Stimulated activated CD4-positive, alpha-beta T cell treated with anti-CD3 and anti-CD28 coated beads, TNF-alpha, amount 100 ng/mL, for 1 hour (primary cell): ENCODE measurements at places on chromosomes 12 and 14.

DNA sequence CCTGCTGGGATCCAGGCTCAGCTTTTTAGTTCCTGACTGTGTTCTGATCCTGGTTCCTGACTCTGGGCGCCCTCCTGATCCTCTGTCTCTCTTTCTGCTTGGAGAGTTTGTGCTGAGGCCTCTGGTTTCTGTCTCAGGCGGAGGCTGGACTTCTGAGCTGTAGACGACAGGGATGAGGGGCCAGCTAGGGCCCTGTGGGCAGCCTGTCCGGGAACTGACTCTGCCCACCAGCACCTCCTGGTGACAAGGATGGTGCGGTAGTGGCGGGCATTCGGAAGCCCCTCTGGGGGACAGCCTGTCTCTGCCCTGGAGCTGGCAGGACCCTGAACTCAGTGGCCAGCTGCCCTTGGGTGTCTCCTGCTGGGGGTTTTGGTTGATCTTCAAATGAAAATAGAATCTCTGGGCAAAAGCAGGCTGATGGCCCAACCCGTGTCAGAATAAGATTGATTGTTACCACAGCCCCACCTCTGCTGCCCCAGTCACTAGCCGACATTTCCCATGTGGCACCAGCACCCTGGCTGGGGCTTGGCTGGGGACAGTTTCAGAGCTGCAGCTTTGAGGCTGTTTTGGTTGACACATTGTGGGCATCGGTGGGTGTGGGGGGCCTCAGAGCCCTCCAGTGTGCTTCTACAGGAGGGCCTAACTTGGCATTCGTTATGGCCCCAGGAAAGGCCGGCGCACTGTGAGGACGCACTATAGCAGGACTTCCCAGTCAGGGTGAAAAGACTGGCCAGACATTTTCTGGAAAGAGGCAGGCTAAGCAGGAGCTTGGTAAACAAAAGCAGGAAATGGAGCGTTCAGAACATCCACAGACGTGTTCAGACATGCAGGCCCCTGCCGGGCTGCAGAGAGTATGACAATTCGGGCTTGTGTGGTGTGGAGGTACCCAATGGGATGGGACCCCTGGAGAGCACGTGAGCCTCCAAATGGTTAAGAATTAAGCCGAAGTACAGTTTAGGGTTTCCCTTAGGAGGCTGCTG lies 16.2 kb downstream of the KRT80 start:
- no peak for DNase-seq

DNA sequence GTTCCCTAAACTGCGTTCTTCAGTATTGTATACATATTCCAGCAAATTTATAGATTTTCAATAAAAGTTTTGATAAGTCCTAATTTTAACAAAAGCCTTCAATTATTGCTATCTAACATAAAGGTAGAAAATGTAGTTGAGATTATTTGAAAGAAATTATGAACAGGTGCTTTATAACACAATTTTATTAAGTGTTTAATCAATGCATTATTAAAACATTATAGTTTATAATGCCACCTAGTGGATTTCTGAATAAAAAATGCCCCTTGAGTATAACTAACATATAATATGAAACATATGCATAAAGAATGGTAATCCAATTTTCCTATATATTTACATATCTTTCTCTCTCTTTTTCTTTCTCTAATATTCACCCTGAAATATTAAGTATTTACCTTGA lies 515.3 kb downstream of the SLC6A15 start:
- DNase-seq, result no peak

DNA sequence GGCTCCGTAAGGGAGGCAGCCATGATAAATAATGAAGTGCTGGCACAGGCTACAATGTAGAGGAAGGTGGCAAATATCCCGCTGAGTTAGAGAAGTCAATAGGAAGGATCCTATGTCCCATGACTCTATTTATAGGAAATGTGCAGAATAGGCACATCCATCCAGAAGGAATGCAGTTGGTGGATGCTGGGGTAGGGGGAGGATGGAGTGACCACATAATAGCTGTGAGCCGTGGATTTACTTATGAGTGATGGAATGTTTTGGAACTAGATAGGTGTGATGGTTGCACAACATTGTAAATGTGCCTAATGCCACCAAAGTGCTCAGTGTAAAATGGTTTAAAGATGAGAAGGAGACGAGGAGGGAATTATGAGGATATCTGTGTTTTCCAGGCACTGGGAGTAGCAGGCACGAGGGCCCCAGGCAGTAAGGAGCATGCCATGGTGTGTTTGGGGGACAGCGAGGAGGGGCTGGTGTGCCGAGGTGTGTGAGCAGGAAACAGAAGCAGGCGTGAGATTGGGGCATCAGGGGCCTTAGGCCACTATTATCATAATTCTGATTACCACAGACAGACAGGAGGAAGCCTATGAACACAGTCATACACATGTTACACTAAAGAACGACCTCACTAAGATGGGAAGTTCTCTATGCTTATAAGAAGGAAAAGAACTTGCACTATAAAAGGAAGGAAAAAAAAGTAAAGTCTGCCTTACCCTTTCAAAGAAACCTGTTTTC lies 837.3 kb upstream of the TMEM132C start:
- no peak for DNase-seq

GRCh38 chr14:29607169-29607568 lies 320.5 kb downstream of the PRKD1 start:
- DNase-seq, result no peak

DNA sequence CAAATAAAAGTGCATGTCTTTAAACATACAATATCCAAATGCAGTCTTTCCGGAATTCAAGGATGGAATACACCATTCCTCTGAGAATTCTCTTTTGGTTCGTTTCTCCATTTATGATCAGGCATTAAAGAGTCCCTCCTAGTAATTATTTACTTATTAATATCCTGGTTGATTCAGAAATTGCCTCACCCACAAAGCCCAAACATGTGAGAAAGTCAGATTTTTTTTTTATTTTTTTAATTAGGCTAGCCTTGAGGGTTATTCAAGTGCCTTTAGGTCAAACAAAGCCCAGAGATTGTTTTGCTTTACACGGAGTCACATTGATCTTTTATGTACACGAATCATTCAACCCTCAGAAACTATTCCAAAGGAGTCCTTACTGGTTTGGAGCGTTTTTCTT lies 6.4 kb upstream of the TSPAN8 start:
- no peak for DNase-seq

DNA sequence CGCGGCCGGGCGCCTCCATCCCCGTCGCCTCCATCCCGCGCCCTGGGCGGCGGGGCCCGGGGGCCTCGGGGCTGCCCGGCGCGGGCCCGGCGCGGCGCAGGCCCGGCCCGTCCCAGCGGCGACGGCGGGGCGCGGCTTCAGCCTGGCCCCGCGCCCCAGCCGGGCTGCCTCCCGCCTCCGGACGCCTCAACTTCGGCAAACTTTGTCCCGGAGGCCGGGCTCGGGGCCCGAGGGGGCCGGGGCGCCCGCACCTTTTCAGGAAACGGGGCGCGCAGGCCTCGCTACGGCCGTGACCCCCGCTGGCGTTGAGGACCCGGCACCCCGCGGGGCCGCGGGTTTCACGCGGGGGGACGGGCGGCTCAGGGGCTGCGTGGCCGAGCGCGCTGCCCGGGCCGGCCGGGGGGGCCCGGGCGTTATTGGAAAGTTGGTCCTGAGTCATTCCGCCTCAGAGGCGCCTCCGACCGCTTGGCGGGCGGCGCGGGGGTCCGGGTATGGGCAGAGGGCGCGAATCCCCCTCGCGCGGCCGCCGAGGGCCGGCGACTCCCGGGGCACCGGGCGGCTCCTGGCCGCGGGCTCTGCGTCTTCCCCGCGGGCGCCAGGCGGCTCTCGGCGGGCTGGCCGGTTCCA lies 575 bp downstream of the TRAF3 start:
- no peak for DNase-seq
